ENCODE measurements at places on chromosomes 11 and 22.
A peak's percentile ranks its signal among the peaks of the same experiment; 100 is the strongest.

GRCh38 chr22:35743326-35743860 lies 25.7 kb downstream of the APOL5 start:
- no peak for DNase-seq

- DNase-seq, result no peak
Measured at GRCh38 chr22:41334951-41335635, 33.8 kb downstream of the ZC3H7B start.

- DNase-seq, result no peak
Measured at GRCh38 chr11:102831489-102832440, 11.6 kb downstream of the MMP3 start.

- no peak for DNase-seq
Measured at GRCh38 chr11:36467012-36467411, 43.1 kb downstream of the TRAF6 start.

GRCh38 chr22:46842606-46843005 lies 80.2 kb downstream of the TBC1D22A start:
- no peak for DNase-seq

DNA sequence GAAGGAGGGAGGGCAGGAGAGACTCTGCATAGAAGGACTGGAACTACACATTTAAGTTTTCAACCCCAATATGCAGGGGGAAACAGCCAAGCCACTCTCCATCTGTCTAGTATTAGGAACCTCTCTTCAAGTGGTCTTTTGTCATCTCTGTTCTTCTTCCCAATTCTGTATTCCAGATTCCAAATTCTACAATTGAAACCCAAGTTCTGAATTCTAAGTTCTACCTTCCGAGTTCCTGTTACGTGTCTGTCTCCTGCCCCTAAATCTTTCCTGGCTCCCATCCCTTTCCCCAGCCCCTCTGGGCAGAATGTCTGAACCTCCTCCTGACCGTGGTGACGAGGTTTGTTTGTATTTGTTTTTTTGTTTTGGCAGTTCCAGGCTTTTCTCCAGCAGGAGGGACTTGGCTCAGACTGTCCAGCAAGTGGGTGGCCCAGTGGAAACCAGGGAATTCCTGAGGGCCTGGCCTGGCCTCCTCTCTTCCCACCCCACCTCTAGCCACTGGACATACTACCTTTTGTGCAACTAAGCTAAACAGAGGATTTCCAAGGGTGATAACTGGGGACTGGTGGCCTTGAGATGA lies 1.6 kb upstream of the THOC5 start:
- DNase-seq, result no peak

DNA sequence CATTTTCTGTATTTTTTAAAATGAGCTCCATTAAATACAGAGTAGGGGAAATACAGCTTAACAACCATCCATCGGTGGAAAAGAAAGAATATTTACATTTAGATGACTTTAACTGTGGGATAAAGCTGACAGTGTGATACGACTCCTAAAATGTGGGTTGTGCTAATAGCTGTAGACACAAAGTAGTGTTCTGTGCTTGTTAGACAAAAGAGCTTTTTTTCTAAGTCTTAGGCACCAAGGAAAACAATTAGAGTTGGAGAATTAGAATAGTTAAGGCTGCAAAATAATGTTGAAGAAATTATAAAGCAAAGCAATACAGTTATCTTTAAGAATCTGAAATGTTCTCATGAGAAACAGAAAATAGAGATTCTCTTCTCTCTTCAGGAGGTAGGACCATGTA lies 307.7 kb upstream of the KIRREL3 start:
- DNase-seq, result no peak

GRCh38 chr11:33652431-33652830 lies 48.2 kb downstream of the C11orf91 start:
- no peak for DNase-seq

DNA sequence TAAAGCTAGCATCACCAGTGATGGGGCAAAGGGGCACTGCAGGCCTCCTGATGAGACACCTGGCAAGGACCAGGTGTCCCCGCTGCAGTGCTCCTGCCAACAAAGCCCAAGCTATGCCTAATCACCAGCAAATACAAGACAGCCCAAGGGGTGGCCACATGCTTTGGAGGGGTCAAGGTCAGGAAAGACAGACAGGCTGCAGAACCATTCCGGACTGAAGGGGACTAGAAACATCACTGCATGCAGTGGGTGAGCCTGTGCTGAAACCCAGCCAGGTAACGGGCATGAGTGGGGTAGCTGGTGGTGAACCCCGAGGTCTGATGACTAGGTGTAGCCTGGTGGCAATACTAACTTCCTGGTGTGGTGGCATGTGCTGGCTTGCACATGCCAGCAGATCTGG lies 111.1 kb downstream of the MED15 start:
- DNase-seq, result no peak

DNA sequence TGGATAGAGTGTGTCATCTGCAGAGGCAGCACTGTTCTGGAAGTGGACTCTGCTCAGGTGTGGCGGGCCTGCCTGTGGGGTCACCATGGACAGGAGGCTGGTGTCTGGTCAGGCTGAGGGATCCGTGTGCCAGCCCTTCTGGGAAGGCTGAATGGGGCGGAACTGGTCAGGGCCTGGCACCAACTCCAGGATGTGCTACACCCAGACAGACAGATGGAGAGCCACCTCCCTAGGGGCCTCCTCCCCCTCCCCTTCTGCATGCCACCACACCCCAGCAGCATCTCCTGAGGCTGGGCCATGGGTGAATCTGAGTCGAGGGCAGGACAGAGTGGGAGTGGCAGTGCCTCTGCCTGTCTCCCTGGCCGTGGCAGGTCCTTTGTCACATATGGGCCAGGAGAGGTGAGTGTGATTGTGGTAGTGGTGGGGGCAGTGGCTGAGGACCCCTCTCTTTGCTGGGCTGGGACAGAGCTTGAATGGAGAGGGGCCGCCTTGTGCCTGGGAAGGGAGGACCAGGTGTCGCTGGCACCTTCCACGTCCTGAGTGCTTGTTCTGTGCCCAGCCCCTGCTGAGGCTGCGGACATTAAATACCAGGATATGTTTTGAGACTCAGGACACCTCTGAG lies 29.1 kb downstream of the ST3GAL4 start:
- no peak for DNase-seq

DNA sequence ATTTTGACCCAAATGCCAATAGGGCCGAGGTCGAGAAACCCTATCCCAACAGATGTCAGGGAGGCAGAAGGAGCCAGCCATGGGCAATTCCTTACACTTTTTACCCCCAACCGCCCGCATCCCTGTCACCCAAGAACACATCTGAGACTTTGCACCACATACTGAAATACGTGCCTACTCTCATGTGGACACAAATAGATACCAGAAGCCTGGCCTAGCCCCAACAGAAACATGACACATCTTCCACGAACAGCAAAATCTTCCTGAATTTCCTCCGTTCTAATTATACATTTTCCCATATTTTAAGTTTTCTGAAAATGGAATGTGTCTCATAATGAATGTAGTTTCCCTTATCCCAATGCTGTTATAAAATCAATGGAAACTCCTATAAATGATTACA lies 64.7 kb downstream of the SLC1A2 start:
- no peak for DNase-seq

DNA sequence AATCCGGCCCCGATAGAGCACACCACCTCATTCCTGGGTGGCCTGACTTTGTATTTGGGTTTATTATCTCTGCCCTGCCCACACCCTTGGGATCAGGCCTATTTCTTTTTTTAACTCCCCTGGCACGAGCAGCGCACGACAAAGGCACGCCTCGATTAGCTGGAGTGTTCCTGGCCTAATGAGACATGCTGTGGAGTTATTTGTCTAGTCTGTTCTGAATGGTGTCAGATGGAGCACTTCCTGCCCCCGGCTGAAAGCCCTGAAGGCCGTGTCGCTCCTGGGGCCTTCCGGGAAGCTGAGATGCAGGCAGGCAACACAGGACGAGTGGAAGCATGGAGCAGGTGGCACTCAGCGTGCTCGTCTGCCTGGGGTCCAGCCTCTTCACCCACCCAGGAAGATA lies 47.1 kb downstream of the LARGE1 start:
- DNase-seq, result no peak

GRCh38 chr11:62604460-62605120 lies 2.9 kb upstream of the MTA2 start:
- DNase-seq, result no peak

- no peak for DNase-seq
Measured at GRCh38 chr22:23575601-23576000, 4.5 kb downstream of the IGLL1 start.

GRCh38 chr11:86671531-86672006 lies 847 bp downstream of the ME3 start:
- peak; percentile 25 for DNase-seq

DNA sequence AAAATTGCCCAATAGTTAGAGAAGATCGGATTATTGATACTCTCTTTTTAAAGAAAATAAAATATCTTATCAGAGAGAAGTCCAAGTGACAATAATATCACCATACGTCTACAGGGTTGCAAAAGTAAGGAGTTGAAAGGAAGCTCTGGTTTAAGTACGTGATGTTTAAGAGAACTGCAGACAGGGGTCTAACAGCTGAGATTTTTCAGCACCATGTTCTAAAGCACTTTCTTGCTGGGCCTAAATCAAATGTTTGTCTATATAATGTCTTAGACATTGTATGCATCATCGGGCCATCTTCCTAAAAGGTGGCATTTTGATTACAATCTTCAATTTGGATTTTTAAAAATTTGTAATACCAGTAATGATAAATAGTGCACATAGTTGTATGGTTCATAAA lies 133.3 kb downstream of the RRAS2 start:
- DNase-seq, result no peak

DNA sequence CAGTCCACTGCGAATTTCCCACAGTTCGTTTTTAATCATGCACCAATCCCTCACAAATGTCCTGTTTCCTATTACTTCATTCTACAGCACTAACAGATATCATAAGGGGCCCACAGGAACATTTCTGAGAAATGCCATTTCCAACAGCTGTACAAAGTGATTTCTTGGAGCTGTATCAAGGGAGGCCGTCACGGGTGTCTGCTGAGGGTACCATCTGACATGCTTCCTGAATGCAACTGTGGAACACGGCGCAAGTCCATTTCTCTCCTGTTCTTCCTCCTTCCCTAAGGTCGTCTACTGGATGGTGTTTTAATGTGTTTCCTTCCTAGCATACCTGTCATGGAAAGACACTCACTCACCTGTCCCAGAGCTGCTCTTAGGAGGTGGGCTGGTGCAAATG lies 320.7 kb downstream of the LARGE1 start:
- DNase-seq, result no peak

GRCh38 chr22:37330200-37331033 lies 48.1 kb downstream of the CYTH4 start:
- DNase-seq, result peak; percentile 66

DNA sequence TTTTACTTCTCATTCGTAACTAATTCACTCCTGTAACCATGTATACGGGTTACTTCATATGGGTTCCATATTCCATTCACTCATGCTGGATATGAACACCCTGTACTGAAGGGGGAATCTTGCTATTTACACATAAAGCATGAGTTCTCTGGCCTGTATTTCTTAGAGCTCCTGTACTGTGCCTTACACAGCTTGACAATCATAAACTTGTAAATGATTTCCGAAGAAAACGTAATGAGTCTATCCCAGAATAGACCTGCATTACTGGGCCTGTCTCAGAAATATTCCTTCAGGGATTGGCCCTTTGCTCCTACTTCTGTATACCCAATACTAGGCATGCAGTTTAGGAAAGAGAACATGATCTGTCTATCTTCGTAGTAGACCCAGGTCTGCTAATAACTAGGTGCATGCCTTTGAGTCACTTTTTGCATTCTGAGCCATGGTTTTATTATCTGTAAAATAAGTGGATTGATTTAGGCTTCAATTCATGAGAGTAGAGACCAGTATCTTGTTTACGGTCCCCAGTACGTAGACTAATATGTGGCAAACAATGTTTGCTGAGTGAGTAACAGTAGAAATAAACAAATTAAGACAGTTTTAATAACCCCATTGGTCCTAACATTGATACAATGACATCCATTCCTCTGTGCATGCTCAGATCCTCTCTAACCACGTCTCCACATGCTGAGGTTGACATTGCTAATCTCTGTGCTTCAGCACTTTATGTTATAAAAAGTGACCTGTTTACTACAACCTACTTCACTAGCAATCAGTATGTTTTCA lies 1.2 kb downstream of the CCDC34 start:
- no peak for DNase-seq

DNA sequence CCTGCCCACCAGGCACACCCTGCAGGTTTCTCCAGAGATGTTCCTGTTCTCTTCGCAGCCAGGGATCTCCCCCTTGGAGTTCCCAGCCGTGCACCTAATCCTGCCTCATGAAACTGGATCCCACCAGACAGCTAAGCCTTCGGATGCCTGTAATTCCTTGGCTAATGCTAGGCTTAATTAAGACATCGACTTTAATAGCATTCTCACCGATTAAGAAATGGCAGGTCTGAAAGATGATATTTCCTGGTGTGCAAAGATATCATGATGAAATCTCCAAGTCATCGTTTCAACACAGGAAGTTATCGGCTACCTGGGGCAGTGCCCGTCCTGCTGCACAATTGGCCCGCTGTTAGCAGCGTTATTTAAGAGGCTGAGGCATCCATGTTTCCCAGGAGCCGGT lies 41.5 kb upstream of the CCND1 start:
- DNase-seq, result no peak

DNA sequence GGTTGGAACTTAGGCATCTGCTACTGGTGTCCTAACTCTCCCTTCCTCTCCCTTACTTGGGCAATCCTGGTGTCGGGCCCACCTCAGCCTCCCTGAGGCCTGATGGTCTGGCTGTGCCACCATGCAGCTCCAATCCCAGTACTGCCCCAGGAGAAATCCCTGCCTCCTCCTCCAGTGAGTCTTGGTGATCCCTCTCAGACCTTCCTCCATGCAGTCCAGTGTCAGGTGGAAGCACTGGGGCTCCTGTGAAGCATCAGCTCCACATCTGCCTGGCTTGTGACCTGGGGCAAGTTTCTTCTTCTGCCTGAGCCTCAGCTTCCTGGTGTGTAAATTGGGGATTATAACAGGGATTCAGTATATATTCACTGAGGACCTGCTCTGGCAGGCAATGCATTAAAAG lies 1.8 kb upstream of the PELI3 start:
- no peak for DNase-seq

DNA sequence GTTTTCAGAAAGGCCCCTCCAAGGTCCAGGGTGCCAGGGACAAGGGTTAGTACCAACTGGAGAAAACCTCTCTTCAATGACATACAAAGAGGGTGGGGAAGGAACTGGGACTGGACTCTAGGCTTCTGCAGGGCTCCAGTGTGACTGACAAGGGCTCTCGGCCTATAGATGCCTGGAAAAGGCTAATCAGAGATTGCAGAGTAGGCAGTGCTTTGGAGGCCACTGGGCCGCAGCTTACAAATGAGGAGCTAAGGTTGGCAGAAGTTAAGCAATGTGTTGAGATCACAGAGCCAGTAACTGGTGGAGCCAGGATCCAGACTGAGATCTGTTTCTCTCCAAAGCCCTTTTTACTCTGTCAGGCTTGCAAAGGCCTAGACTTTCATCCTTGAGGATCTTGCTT lies 7.4 kb upstream of the DGKZ start:
- no peak for DNase-seq
